Stimulated activated CD4-positive, alpha-beta T cell treated with anti-CD3 and anti-CD28 coated beads, Interleukin-1b, Interleukin-23, amount 100 ng/mL, for 4 hours (primary cell): ENCODE measurements at places on chromosomes 16 and 17.

DNA sequence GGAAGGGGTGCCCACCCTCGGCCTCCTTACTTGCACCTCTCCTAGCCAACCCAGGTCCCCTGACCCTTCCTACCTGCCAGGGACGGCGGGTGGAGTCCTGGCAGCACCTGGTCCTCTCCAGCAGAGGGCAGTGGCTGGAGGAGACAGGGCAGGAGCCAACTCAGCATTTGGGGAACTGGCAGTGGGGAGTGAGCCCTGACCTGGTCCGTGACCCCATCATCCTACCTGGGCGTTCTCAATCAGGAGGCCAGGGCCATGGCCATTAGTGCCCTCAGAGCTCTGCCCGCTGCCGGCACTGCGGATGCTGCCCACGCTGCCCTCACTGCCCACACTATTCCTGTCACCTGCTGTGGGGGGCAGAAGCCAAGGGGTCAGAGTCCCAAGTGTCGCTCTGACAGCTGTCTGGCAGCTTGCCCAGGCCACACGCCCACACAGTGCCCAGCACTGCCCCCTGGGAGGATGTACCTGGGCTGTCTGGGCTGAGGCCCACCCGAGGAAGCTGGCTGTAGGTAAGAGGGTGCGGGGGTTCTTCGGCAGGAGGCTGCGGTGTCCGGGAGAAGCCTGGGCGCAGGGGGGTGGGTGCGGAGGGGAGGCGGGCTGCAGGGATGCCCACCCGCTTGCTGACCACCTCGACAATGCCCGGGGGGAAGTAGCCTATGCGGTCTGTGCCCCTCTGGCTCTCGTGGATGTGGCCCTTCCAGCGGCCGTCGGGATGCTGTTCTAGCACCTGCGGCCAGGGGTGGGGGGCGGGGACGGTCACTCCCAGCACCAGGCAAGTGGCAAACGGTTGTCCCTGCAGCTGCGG lies 10.8 kb downstream of the CASKIN2 start:
- DNase-seq = no peak

DNA sequence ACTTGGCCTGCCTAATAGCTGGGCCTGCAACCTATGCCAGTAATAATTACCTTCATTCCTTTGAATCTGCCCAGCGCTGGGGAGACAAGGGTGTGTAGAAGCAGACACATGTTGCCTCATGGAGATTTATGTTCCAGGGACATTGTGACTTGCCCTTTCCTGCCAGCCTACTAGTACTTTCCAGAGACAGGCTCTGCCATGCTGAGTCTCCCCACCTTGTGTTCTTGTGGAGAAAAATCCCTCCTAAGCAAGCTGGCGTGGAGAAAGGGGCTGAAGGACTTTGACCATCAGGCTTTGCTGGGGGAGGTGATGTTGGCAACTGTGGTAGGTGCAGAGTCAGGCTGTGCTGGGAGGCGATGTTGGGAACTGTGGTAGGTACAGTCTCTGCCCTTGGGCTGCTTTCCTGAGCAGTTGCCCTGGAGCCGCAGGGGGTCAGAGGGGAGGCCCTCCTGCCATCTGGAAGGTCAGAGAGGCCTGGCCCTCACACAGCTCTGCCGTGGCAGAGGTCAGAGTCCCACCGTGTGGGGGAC lies 4.0 kb downstream of the KSR1 start:
- no peak for DNase-seq

- peak; percentile 56 for DNase-seq
Observed at GRCh38 chr16:30185683-30186421, 2.5 kb downstream of the CORO1A start.

GRCh38 chr16:66470556-66470955 lies 43.5 kb downstream of the BEAN1 start:
- DNase-seq = no peak

GRCh38 chr16:78745108-78746019 lies 645.9 kb downstream of the WWOX start:
- no peak for DNase-seq

DNA sequence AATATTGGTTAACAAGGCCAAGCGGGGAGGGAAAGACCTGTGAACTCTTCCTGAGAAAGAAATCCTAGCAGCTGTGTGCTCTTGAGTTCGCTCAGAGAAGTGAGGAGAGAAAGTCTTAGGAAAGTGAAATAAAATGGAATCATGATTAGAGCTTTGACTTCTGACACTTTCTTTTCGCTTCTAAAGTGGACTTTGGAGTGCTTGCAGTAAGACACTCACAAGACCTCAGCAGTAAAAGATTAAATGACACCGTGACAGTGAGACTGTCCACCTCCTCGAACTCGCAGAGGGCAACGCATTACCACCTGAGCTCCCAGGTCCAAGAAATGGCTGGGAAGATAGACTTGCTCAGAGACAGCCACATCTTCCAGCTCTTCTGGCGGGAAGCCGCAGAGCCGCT lies 71.2 kb downstream of the RNF213 start:
- no peak for DNase-seq

GRCh38 chr16:3577302-3577752 lies at the start of gene NLRC3:
NLRC3 (minus strand) TSS chr16:3577403; CDS start chr16:3565036, 12,367 bp downstream.
- DNase-seq = no peak

DNA sequence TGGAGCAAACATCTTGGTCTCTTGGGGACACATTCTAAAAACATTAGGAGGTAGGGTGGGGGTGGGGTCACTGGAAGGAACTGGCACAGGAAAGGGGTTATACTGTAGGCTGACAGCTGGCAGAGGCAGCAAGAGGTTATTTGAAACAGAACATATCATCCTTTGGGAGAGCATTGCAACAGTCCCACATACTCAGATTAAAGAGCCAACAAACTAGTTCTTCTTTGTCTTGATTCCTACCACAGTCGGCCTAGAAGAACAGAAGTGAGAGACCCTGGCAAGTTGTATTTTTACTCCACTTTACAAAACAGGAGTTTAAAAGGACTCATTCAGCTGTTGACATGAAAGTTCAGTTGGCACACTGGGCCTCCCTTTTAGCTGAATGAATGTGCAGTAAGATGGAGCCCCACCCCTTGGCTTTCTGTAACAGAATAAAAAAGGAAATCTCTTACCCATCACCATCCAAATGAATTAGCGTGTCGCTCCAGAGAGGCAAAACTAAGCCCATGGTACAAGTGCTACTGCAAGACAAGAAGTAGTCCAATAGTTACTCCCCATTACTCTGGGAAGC lies 54.6 kb upstream of the CORO6 start:
- DNase-seq = no peak

GRCh38 chr17:57092171-57092570 lies 7.1 kb downstream of the AKAP1 start:
- no peak for DNase-seq

DNA sequence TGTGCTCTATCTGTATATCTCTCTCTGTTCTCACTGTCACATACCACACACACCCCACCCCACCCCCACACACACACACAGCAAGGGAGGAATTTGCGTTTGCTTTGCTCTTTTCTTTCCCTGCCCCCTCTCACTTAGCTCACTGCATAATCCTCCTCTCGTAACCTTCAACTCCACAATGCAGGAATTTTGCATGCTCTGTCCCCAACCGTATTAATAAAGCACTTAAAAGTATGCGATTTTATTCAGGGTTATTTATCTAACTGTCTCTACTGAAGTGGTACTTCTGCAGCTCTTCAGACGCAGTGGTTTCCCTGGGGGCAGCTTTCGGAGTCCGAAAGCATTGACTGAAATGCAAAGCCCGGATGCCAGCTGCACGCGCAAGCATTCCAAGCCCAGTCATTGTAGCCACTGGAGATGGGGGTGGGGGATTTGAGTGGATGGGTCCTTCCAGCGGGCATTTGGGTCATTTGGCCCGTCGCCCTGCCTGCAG lies 105.4 kb upstream of the RBFOX1 start:
- DNase-seq = no peak

DNA sequence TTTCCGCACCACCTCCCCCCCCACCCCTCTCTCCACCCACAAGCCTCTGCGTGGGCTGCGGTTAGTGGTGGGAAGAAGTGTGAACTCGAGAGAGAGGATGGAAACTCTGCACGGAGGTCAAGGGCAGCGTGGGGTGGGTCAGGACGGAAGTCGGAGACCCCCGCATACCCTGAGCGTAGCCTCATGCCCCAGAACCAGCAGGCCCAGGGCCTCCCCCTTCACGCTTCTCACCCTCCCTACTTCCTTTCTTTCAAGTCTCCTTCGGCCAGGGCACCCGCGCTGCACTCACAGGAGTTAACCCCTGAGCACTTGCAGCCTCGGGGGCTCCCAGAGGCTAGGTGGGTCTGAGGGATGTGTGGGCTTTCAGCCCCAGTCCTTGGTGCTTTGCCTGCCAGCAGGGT lies 9.2 kb downstream of the TBKBP1 start:
- peak; percentile 57 for DNase-seq

- no peak for DNase-seq
Observed at GRCh38 chr16:50043358-50043757, 18.3 kb downstream of the CNEP1R1 start.

DNA sequence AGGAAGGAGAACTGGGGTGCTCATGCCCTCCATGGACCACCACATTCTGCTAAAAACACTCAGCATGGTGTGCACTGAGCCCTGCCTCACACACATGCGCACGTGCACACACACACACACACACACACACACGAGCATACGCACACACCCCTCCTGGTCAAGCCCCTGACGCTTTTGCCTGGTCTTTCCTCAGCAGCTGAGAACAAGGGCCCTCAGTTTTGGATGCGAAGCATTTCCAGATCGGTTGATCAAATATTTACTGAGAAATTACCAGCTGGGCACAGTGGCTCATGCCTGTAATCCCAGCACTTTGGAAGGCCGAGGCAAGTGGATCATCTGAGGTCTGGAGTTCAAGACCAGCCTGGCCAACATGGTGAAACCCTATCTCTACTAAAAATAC lies 20.1 kb upstream of the RAI1 start:
- DNase-seq = no peak

DNA sequence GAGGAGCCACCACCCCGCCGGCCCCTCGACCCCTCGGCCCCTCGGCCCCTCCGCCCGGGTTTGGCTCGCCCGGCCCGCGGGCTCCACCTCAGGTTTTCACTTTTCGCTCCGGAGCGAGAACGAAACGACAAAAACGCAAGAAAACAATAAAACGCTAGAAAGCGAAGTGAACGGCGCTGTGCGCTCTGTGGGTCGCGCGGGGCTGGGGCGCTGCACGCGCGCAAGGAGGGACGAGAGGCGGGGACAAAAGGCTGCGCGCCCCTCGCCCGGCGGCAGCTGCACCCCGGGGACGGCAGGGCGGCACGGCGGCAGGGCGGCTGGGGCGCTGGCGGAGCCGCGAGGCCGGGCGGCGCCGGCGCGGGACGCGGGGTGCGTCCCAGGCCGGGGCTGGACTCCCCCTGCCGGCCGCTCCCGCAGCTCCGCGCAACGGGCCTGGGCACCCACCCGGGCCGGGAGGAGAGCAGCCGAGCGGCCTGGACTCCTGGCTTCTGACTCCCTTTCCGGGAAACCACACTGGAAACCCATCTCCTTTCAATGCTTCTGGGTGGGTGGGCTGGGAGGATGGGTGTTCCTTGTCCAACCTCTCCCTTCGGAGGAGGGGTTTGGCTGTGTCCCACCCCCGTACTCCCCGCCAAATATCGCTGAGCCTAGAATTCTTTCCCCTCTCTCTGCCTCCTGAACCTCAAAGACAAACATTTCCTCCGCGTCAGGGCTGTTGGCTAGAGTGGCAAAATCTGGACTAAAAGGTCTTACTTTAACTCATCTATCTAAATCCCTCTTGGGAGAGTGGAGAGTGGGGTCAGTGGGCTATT lies 9.9 kb downstream of the TBX2 start:
- DNase-seq = no peak

GRCh38 chr16:78681743-78682142 lies 582.3 kb downstream of the WWOX start:
- no peak for DNase-seq

DNA sequence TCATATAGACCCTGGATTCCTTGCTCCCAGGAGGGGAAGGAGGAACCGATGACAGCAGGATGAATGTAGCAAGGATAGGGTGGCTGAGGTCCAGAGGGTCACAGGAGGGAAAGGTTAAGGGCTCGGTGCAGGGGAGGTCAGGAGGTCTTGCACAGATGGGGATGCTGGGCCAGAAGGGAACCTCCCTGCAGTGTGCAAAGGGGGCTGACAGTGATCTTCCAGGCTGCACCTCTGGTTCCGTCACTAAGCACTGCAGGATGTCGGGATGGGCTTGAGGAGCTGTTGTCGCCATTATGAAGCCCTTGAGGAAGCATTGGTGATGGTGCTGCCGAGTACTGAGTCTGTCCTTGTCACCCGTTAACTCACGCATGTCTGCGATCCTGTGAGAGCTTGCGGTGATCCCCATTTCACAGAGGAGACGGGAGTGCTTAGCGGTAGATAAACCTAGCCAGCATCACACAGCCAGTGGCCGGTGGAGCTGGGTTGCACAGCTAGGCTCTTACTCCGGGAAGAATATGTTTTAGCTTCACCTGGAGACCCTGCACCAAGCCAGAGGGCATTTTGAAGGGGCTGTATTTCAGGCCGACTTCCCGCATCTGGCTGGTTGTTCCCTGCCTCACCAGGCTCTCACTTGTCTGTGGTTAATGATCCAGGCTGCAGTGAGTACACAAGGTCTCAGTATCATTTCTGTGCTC lies 120.4 kb downstream of the SNX29 start:
- DNase-seq = no peak

DNA sequence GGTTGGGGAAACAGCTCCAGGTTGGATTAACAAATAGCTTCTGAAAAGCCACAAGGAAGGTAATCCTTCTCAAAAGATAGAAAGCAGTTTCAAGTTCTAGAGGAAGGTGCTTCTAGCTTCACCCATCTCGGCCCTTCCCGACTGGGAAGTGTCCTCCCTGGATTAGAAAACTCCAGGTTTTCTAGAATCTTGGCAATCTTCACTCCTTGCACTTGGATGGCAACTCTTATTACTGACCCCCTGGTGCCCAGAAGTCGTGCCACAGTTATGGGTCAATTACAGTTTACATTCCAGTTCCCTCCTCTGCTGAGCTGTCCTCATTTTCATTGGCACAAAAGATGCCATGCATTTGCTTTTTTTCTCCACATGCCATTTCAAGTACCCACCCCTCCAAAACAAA lies 65.6 kb downstream of the SMG6 start:
- no peak for DNase-seq

DNA sequence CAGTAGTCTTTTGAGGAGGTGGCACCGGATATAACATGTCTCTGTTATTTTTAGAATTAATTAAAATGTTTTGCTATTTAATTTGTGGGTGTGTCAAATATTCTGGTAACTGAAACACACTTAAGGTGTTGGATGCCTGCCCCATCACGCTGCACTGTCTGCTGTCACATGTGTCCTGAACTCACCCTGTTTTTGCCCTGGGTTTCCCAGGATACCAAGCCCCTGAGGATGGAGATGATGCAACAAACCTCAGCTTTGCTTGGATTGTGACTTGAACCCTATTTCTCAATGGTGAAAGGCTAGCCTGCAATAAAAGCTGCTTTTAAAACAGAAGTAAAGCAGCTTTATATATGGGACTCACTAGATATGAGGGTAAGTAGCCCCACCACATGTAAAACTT lies 11.5 kb upstream of the DUSP14 start:
- DNase-seq = no peak

GRCh38 chr17:50056961-50057330 lies 1.0 kb downstream of the ITGA3 start:
- no peak for DNase-seq

- no peak for DNase-seq
Observed at GRCh38 chr16:23223368-23223767, 40.8 kb downstream of the SCNN1G start.

DNA sequence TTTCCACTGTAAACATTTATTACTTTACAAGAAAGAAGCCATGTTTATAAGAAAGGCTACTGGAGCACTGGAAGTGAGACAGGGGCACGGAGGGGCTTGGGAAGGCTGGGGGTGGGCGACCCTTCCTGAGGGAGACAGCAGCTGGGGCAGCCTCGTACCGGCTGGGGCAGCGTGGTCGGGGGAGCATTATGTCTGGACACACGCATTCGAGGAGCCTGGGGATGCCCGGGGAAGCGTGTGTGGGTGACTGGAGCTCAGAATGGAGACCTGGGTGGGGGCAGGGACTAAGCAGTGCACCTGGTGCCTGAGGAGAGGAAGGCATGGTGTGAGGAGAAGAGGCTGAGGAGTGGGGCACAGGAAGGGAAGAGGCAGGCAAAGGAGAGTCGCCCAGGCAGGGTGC lies 64.5 kb downstream of the SRCIN1 start:
- no peak for DNase-seq
